ENCODE measurements at places on chromosomes 2 and 18.
A peak's percentile ranks its signal among the peaks of the same experiment; 100 is the strongest.

DNA sequence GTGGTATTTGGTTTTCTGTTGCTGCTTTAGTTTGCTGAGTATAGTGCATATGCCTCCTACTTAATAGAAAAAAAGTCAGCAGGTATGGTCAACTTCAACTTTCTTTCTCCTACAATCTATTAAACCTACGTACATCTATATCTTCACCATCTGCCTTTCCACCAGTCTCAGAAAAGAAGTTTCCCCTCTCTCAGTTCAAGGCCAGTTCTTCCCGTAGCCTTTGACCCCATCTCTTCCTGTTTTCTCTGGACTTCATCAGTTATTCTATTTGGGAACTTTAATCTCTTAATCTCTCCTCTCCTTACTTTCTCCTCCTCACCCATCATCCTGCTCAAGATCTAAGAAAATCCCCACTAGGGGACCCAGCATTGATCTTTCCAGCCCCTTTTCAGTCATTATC lies 5.7 kb downstream of the PTRHD1 start:
- DNase-seq = no peak

GRCh38 chr18:55088561-55088960 lies 129.3 kb upstream of the CCDC68 start:
- no peak for DNase-seq

DNA sequence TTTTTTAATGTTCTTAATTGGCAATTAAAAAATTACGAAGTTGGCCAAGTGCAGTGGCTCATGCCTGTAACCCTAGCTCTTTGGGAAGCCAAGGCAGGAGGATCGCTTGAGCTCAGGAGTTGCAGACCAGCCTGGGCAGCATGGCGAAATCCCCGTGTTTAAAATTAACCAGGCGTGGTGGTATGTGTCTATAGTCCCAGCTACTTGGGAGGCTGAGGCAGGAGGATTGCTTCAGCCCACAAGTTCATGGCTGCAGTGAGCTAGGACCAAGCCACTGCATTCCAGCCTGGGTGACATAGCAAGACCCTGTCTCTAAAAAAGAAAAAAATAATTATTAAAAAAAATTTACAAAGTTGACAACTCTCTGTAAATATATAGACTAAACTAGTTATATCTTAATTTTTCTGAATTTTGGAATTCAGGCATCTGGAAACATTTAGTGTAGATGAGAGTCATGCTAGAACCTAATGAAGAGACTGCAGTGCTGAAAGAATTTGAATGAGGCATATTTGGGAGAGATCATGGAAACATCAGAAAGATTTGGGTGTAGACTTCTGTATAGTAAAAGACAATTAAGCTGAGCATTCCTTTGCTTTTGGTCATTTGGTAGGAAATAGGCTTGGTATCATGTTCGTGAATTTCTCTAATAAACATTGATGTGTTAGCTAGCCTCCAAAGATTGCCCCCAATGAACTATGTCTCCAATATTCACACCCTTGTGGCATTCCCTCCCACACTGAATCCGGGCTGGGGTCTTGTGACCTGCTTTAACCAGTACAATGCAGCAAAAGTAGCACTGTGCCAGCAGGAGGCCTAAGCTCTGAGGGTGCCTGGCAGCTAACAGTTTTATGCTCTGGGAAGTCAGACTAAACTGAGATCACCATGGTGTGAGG lies 4.2 kb upstream of the ROCK1 start:
- DNase-seq = no peak

GRCh38 chr2:33372940-33373553 lies 103.4 kb upstream of the RASGRP3 start:
- DNase-seq = no peak

DNA sequence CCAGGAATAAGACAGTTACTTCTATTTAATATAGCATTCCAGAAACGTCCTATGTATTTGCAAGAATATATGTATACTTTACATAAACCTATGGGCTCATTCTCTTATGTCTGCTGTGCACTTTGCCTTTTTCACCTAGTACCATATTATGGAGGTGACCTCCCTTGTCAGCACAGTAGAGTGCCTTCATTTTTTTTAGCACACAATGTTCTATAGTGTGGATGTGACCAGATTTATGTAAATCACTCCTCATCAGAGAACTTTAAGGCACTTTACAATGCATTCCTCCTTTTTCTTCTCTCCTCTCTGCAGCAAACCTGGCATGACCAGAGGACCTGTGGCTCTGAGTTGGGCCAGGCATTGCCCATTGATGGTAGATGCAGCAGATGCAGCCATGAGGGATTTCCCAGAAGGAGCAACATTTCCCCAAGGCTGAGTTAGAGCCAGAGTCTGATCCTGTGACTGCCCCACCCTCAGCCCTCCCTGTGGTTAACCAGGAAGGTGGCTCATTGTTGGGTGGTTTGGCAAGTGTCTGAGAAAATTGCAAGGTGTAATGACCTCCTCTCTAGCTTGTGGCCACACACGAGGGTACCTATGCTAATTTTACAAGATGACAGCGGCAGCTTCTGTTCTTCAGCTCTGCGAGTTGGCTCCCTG lies 76.5 kb upstream of the DLX2 start:
- DNase-seq = no peak

GRCh38 chr18:49473721-49474120 lies 13.3 kb upstream of the DYM start:
- DNase-seq = no peak

- DNase-seq = no peak
Measured at GRCh38 chr2:167602122-167602521, 645.3 kb downstream of the STK39 start.

DNA sequence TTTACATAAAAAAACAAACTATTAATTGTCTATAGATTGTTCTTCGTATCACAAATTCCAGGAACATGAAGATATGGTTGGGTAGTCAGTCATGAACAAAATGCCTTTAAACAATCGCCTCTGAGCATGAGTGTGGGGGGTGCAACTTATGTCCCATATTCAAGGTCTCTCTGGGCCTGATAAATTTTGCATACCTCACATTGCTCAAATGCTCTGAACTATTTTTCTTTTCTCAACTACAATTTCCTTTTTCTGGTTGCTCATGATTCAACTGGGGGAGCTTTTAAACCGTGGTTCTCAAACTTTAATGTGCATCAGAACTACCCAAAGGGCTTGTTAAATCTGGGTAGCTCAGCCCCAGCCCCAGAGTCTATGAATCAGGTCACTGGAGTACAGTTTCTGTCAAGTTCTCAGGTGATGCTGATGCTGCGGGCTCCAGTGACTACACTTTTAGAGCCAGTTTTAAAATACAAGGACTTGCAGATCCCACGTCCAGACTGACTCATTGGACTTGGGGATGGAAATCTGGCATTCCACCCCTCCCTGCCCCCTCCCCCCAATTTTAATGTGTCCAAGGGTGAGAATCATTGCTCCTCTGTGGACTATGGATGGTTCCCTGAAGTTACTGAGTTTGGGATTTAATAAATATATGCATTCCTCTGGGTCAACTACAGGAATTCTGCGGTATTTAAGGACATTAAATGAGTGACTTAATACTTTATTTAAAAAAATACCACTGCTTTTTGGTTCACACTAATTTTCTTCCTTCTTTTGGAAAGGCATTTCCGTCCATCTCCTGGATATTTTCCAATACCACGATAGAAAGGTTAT lies 1.5 kb upstream of the GPD2 start:
- no peak for DNase-seq

GRCh38 chr2:55049043-55049820 lies 1.0 kb downstream of the RTN4 start:
- peak; percentile 67 for DNase-seq

DNA sequence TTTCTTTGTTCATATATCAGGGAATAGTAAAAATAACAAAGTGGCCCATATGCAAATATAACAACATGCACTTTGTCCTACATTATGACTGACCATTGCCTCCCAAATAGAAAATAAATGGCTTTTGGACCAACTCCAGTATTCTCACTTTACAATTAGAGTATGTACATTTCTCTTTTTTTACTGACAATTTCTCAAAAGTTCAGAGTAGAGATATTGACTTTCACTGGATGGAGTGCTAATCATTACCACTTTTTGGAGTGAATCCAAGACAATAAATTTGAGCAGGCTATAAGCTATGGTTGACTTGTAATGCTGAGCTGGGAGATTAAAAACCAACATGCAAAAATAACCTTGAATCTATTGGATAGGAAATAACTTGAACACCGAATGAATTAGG lies 987.4 kb downstream of the SUCLG1 start:
- DNase-seq = no peak

DNA sequence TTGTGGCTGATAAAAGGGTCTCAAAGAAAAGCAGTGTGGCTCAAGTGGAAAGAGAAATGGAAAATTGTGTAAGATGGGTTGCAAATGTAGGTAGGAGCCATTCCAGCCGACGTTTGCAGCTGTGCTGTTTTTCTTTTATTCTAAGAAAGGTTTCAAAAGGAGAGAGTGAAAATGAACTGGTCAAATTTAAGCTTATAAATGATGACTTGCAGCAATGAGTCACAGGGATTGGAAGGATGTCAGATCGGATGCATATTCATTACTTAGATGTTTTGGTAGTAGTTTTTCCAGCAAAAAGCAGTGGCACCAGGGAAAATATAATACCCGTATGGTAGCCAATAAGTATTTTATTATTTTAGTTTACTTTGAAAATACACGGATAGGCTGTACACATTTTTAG lies 79.1 kb downstream of the LRRTM4 start:
- no peak for DNase-seq

DNA sequence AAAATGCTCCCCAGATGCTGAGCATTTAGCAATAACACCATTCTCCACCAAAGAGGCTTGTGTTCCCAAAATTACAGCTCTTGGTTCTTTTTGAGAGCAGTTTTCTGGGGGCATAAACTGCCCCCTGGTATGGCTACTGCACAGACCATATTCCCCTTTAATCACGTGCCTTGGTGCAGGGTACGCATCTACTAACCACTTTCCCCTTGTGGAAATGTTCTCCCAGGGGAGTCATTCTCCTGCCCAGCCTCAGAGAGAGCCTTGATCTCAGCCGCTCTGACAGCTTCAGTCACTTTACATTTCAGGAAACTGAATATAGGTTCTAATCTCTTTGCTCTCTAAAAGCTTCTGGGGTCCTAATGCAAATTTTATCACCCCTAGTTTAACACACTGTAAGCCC lies 44.7 kb upstream of the EML6 start:
- no peak for DNase-seq

GRCh38 chr18:41687138-41687537 lies 267.9 kb upstream of the PIK3C3 start:
- no peak for DNase-seq

- no peak for DNase-seq
Measured at GRCh38 chr2:119426801-119427395, 4.8 kb upstream of the TMEM37 start.

DNA sequence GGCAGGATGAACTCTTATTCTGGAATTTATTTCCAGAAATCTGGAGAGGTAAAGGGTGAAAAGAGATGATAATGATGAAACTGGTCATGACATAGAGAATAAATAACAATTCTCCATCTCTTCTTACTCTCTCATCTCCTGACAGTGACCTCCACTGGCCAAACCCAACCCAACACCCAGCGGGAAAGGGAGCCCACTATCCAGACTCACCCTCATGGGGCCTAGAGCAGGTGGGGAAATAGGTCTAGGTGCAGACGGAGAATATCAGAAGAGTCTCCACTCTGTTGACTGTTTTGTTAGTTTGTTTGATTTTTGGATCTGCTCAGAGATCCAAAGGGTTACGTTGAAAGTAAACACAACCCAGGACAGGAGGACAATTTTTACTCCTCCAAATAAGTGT lies 263.2 kb upstream of the PARD3B start:
- DNase-seq = no peak

GRCh38 chr2:85234868-85235267 lies 92.9 kb downstream of the TGOLN2 start:
- no peak for DNase-seq

DNA sequence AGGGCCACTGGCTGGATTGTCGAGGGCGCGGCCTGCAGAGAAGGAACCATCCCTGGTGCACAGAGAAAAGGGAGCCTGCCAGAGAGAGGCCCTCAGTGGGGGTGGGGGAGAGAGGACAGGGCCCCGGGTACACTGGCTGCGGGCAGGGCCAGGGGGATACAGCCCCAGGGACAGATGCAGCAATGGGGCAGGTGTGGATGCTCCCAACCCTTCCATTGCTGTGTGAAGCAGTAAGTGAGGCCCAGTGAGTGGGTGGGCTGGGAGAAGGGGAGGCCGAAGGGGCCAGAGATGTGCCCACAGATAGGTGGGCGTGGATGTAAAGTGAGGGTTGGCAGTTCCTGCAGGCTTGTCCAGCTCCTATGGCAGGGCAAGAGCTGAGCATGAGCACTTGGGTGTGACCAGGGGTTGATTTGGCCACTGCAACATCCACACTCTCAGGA lies 7.4 kb downstream of the AGXT start:
- DNase-seq = no peak

GRCh38 chr2:20429528-20429927 lies 17.3 kb upstream of the RHOB start:
- no peak for DNase-seq
